Stimulated activated CD4-positive, alpha-beta T cell treated with anti-CD3 and anti-CD28 coated beads, Interleukin-1b, Interleukin-23, amount 100 ng/mL, for 24 hours (primary cell): ENCODE measurements at places on chromosomes 2 and 18.
A peak's percentile ranks its signal among the peaks of the same experiment; 100 is the strongest.

DNA sequence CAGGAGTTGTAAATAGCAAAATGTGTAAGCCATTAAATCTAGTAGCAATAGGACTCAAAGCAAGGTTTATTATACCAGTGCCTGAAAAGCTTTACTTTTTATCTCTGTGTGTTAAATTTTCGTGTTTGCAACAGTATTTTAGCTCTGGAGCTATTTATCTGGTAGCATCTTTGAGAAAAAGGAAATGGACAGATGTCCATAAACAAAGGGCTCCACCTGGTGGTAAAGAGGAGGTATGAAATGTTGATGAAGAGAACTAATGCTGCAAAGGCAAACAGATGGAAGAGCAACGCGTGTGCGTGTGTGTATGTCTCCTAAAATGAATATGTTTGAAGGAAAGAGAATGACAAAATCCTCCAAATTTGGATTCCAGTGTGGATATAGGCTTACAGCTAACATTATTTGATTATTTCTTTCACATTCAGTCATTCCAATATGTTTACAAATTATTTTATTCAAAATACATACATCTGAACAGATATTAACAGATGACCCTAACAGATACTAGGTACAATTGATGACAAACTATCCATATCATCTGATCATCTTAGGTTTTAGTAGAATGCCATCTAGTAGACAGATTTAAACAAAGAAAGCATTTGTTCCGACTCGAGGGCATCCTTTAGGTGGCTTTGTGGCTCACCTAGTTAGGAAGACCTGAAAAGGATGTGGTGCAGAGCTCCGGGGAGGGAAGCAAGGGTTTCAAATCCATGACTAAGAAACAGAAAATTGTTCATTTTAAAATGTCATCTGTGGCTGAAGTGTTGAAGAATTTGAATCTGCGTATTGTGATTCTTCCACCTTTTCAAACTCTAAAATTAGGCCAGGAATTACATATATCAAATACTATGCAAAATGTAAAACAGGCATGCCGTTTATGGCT, 383.3 kb downstream of the MTX2 start:
- DNase-seq: no peak

DNA sequence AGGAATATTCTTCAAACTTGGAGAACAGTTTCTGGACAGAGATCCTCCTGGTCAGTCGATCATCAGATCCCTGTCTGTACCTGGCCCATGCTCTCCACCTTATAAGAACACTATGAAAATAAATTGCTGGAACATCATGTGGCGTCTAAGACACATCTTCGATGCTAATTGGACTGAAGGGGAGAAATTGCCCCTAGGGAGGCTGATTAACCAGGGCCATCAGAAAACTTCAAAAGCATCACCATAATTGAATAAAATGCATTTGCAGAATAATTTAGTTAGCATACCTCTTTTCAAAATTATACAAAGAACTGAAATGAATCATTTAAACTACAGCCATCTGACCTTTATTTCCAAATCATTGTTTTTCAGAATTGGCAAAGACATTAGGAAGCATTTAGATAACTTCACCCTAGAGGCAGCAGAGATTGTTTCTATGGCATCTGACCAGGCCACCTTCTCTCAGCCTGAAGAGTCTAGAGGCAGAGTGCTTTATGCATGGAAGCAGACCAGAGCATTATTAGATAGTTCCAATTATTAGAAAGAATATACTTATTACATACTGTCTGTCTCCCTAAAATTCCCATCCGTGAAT, 48.9 kb upstream of the CNTNAP5 start:
- no peak for DNase-seq

- DNase-seq: no peak
Observed at GRCh38 chr18:45957100-45957499, 10.0 kb downstream of the EPG5 start.

- no peak for DNase-seq
Observed at GRCh38 chr2:69494126-69494525, 56.9 kb upstream of the NFU1 start.

GRCh38 chr18:46910856-46911255, 6.5 kb downstream of the PIAS2 start:
- DNase-seq: no peak

GRCh38 chr2:25253153-25253626, 84.8 kb upstream of the POMC start:
- no peak for DNase-seq

- DNase-seq: no peak
Observed at GRCh38 chr2:73937899-73938298, 11.2 kb downstream of the DGUOK start.

DNA sequence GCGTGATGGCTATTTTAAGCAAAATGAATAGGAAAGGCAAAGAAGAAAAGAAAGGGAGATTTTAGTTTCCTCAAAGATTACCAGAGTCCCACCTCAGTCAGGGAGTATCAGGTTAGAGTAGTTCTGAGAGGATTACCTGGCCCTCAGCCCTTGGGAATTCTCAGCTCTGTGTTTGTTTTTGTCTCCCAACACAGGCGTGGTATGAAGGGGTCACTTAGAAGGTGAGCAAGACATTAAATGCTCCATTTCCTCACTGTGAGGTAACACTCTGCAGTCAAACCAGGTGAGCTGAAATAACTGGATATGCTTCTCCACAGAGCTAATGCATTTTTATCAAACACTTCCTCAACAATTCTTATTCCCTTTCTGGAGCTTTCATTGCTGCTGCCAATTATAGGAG, 232.2 kb downstream of the IKZF2 start:
- no peak for DNase-seq

- no peak for DNase-seq
Observed at GRCh38 chr2:105447476-105447875, 48.6 kb upstream of the FHL2 start.

DNA sequence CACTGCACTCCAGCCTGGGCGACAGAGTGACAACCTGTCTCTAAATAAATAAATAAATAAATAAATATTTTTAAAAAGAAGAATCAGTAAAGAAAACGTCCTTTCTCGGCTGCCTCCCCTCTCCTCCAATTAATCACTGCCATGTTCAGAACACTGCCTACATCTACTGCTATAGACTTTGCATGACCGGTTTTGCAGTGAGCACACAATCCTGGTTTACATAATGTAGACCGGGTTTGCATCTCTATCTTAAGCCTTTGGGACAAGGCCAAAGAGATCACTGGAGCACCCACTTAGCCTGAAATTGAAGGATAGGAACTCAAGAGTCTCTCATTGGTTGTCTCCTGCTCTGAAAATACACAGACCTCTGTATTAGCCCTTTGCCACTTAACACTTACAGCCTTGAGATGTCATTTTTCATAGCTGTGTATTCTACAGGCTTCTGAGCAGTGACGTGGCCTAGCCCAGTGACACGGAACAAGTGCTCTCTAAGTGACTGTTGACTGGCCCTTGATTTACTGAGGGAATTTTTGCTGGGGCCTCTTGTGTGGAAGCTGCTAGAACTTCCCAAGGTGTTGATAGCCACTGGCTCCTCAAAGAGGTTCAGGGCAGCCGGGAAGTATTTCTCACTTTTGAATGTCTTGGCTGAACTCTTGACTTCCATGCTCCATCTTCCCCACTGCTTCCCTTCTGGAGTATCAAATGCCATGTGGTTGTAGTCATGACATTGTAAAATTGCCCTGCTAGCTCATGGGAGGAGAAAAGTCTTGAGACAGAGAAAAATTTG, 45.3 kb upstream of the CCBE1 start:
- DNase-seq: no peak

DNA sequence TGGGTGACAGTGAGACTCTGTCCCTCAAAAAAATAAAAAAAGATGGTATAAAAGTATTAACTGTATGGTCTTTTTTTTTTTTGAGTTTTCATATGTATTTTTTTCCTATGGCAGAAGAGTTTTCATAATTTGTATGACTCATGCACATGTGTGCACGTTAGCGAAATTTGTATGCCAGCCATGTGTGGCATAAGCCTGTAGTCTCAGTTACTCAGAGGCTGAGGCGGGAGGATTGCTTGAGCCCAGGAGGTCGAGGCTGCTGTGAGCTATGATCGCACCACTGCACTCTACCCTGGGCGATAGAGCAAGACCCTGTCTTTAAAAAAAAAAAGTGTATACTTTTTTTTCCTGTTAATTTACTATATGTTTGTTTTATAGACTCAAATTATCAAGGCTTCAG, 160.8 kb downstream of the TGIF1 start:
- DNase-seq: no peak

DNA sequence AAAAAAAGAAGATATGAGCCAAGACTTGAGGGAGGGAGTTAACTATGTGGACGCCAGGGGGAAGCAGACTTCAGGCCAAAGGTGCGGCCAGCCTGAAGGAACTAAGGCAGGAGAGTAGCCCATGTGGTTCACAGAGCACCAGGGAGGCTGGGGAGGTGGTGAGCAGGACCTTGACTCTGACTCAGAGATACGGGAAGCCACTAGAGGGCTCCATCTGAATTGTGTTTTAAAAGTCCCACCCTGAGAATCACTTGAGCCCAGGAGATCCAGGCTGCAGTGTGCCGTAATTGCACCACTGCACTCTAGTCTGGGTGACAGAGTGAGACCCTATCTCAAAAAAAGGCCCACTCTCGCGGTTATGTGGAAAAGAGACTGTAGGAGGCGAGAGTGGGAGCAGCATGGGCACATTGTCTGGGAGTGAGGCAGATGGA, 12.3 kb downstream of the CEP192 start:
- no peak for DNase-seq

- DNase-seq: no peak
Observed at GRCh38 chr18:49866680-49867079, 53.3 kb upstream of the ACAA2 start.

GRCh38 chr2:39523308-39524044, 86.4 kb upstream of the MAP4K3 start:
- DNase-seq: no peak

- no peak for DNase-seq
Observed at GRCh38 chr2:28393114-28393836, 617 bp downstream of the FOSL2 start.

GRCh38 chr2:195018462-195018861, 638.6 kb upstream of the SLC39A10 start:
- DNase-seq: no peak

GRCh38 chr2:29920130-29920577, 1.2 kb downstream of the ALK start:
- DNase-seq: peak; percentile 24

GRCh38 chr2:144351687-144352086, 168.2 kb downstream of the ZEB2 start:
- DNase-seq: no peak

- DNase-seq: no peak
Observed at GRCh38 chr2:55158111-55158814, 73.8 kb downstream of the CLHC1 start.

DNA sequence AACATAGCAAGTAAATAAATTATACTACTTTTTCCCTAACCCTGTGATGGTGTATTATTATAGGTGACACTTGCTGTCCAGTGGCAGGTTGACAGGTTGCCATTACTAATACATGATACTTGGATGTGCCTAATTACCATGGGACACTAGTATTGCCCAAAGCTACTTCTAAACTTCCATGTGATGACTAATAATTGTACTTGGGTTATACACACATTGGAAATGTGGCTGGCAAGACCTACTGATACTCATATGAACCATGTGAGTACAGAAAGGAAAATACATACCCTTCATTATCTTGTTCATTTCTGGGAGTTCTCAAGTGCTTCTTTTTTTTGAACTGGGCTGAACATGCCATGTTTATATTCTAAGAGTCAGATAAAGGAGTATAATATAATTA, 156.4 kb downstream of the IKZF2 start:
- no peak for DNase-seq

GRCh38 chr2:165864296-165864695, 70.2 kb upstream of the GALNT3 start:
- no peak for DNase-seq

GRCh38 chr2:7015007-7015950, 98.1 kb downstream of the RNF144A start:
- DNase-seq: no peak
